ENCODE measurements at places on chromosomes 6 and 20.
A peak's percentile ranks its signal among the peaks of the same experiment; 100 is the strongest.

GRCh38 chr6:130903007-130903406 is 75.8 kb downstream of the SMLR1 start:
- no peak for DNase-seq

- no peak for DNase-seq
Measured at GRCh38 chr20:53948383-53949318, 121.7 kb downstream of the BCAS1 start.

- no peak for DNase-seq
Measured at GRCh38 chr20:38278131-38278530, 17.6 kb upstream of the KIAA1755 start.

DNA sequence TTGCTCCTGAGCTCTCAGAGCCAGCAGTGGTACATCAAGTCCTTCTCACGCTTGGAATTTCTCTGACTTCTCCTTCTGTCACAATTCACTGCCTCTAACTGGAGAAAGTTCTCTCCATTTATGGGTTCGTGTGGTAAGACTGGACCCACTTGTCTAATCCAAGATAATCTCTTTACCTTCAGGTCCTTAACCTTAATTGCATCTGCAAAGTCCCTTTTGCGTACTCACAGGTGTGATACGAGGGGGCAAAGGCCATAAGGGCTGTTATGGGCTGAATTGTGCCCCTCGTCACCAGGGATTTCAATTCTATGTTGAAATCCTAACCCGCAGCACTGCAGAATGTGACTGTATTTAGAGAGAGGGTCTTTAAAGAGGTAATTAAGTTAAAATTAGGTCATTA is 27.5 kb upstream of the TBC1D22B start:
- no peak for DNase-seq

- no peak for DNase-seq
Measured at GRCh38 chr6:83008626-83009025, 57.0 kb downstream of the UBE3D start.

DNA sequence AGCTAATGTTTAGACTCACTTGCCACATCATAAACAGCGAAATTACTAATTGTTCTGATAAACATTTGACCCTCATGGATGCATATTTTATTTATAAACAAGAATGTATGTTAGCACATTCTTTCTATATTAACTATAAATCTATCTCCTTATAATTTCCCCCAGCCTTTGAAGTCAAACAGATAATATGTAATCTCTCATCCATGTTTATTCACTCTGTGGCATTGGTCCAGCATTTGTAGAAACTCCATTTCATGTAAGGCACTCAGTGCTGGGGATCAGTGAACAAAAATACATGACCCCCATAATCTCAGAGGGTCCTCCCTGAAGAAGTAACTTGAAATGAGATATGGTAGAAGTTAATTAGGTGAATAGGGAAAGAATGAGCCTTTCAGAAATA is 856.9 kb downstream of the EYS start:
- DNase-seq: no peak

GRCh38 chr20:34033903-34034302 is 40.2 kb downstream of the RALY start:
- no peak for DNase-seq

GRCh38 chr6:147381712-147382111 is 126.8 kb upstream of the SAMD5 start:
- DNase-seq: no peak

- DNase-seq: no peak
Measured at GRCh38 chr6:48151142-48151541, 40.1 kb upstream of the PTCHD4 start.

DNA sequence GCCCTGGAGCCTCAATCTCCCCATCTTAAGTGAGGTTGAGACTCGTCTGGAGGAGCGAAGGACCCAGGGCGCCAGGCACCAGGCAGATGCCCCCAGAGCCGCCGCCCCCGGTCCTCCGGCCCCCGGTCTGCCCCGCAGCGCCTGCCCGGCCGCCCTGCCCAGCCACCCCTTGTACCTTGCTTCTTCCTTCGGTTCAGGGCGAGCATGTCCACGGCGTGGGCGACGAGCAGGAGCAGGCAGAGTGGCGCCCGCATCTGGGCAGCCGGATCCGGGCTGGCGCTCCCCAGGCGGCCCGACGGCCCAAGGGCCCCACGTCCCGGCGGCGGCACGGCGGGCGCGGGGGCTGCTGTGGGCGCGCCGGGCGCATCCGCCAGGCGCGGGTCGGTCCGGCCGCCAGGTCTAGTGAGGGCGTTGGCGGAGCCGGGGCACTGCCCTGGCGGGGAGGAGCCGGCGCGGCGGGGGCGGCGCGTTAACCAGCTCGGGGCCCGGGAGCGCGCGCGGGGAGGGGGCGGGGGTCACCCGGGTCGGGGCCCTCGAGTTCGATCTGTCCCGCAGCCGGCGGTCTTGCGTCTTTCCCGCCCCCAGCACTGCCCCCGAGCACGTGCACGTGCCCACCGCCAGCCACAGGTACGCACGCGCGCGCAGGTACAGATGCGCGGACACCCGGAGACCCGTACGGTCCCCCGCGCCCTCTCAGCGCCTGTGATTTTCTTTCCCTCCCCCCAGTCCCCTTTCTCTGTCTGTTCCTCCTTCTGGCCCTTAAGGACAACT is at the start of gene RSPO4:
Gene RSPO4 (minus strand): TSS at position 401 of the 771 bp plus-strand sequence. CDS start 147 bp downstream, at position 254.
- DNase-seq: no peak

DNA sequence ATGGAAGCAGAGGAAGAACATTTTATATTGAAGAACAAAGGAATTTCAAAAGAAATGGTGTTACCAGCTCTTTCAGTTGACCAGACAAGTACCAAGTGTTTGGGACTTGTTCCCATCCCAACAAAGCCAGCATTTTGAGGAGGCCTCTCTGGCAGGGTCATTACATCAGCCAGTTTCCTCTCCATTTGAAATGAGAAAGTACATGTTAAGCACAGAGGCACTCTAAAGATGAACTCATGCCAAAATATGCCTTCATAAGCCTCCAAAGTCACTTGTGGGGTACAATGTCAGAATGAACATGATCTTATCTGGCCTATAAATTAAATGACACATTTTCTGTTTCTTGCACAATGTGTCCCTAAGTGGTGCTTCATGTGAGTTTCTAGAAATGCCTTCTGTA is 223.9 kb downstream of the PRL start:
- DNase-seq: no peak

GRCh38 chr20:58869662-58870227 is 17.2 kb downstream of the GNAS start:
- no peak for DNase-seq

- DNase-seq: no peak
Measured at GRCh38 chr6:158556113-158556512, 3.8 kb upstream of the TMEM181 start.

GRCh38 chr20:9301129-9302090 is 213.0 kb upstream of the LAMP5 start:
- DNase-seq: no peak

GRCh38 chr20:11329271-11329670 is 588.4 kb upstream of the BTBD3 start:
- no peak for DNase-seq

GRCh38 chr6:106385530-106385929 is 25.0 kb downstream of the CRYBG1 start:
- DNase-seq: no peak

- no peak for DNase-seq
Measured at GRCh38 chr6:43801495-43802181, 31.6 kb downstream of the VEGFA start.

- DNase-seq: peak; percentile 60
Measured at GRCh38 chr20:45911486-45912343, at the start of gene PLTP. PLTP (minus strand) TSS chr20:45912155; CDS start chr20:45911452, 703 bp downstream.

- DNase-seq: no peak
Measured at GRCh38 chr6:12601881-12602280, 114.7 kb upstream of the PHACTR1 start.

DNA sequence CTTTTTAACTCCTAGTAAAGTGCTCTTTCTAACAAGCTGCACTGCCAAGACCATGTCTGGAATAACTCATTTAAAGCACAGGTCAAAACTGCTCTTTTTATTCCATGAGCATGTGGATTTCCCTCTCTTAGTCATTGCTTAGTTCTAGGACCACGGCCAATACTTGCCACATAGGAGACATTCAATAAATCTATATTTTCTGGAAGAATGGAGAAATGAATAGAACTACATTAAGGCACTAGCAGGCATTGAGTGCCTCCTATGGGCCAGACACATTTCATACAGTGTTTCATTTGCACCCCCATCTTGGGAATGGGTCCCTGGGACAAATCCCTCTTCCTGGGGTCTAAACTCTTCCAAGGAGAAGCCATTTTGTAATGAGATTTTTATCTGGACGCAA is 552.8 kb upstream of the CITED2 start:
- no peak for DNase-seq

DNA sequence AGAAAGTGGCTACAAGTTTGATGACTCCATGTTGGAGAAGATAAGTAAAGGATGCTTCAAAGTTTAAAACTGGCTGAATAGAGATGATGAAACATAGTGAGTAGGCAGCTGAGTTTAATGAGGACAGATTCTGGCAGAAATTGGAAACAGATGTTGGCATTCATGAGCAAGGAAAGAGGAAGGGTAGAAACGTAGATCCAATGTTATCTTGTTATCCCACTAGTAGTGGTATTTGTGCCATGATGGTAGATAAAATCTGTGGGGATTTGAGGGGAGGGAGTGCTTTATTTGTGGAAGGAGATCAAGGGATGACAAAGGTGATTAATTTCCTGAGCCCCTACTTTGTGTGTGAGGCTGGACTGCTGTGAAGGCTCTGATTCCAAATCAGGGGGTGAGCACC is 69.5 kb downstream of the MRAP2 start:
- no peak for DNase-seq

GRCh38 chr6:147468634-147469033 is 39.9 kb upstream of the SAMD5 start:
- no peak for DNase-seq

- no peak for DNase-seq
Measured at GRCh38 chr6:12174878-12175277, 115.3 kb upstream of the EDN1 start.

DNA sequence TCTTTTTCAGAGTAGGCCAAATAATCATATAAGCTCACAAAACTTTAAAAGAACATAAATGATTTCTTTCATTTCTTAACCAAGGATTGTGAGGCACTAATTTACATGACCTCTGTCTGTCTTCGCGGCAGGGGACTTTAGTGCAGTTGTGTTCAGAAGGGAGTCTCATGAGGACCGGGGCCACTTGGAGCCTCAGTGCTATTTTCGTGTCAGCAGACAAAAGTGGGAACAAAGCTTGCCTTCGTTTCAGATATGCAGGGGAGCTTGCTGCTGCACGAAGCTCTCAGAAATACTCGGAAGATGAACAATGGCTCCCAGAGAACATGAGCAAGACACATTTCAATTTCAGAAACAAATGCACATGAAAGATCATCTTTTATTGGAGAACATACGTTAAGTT is 497.0 kb downstream of the CDH26 start:
- no peak for DNase-seq

- no peak for DNase-seq
Measured at GRCh38 chr6:150200428-150201100, 57.7 kb downstream of the PPP1R14C start.

- DNase-seq: no peak
Measured at GRCh38 chr20:23225407-23226060, 125.1 kb upstream of the NXT1 start.

- peak; percentile 41 for DNase-seq
Measured at GRCh38 chr6:20402342-20403069, 827 bp downstream of the E2F3 start.

- no peak for DNase-seq
Measured at GRCh38 chr6:41457303-41457670, 88.9 kb upstream of the FOXP4 start.

DNA sequence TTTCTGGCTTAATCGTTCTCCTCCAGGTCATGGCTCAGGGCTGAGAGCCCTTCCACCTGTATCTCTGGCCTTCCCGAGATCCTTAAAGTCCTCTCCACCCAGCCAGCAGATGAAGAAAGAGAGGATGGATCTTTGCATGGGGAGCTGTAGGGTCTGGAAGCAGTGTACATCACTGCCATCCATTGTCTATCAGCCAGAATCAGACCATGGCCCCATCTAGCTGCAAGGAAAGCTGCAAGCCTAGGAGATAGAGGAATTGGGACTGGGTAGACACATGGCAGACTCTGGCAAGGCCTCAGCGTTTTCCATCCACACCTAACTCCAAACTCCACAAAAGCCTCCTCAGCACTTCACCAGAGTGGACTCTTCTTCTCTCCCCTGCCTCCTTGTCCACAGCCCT is 113.8 kb upstream of the MAFB start:
- no peak for DNase-seq

DNA sequence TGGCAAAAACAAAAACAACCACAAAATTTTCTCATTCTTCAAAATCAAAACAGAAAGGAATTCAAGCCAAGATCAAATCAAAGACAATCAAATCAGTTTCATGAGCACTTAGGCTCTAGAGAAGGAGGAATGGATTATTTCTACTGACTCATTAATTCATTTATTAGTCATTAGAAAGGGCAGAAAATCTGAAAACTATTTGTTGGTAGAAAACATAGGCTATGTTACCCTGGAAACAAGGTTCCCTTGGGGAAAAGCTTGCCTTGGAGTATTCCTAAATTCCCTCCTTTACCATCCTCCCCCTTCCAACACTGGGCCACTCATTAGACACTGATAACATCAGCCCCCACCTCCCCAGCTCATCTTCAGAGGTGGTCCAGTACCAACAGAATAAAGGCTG is 17.5 kb downstream of the KIF16B start:
- no peak for DNase-seq

DNA sequence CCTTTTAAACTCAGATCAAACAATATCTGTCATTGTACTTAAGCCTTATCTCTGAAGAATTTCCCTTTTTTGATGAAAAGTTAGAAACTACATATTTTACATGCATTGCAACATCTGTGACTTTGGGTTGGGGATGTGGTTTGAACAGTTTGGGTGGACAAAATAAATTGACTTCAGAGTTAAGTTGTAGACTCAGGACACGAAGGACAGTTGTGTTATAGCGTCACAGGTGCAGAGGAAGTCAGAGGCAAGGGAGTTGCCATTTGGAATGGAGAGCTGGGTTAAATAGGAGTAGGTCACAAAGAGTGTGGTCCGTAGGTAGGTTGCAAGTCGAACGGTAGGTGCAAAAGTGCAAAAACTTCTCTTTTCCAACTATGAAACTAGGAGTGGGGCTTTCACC is 46.0 kb downstream of the ZFAND3 start:
- no peak for DNase-seq

DNA sequence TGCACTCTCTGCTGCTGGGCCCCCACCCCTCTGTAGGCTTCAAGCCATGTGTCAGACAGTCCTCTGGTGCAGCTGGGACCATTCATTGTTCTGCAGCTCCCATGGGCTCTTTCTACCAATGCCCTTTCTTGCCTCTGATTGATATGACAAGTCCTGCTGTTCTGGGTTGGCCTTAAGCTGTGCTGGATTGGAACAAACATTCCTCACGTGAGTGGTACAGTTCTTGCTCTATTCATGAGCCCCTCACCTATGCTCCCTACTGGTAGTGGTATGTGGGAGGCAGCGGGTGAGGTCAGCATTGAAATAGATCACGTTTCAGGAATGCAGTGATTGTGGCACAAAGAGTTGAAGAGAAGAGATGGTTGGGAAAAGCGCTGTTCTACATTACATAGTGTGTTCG is 48.8 kb upstream of the RALY start:
- DNase-seq: no peak

DNA sequence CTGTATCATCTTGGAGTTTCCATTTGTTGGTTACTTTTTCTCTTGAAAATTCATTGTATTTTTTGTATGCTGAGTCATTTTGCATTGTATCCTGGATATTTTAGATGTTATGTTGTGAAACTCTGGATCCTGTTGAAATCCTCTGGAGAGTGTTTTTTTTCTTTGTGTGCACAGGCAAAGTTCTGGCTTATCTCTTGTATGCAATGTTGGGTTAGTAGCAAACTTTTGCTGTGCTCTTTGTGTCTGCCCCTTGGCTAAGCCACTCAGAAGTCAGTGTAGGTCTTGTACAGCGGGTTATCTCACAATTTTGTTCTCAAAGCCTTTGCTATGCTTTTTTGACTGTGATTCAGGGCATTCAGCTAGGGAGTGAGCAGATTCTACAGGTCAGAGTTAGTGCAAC is 29.1 kb upstream of the LMBRD1 start:
- no peak for DNase-seq
